ENCODE measurements at places on chromosomes 3 and 15.
A peak's percentile ranks its signal among the peaks of the same experiment; 100 is the strongest.

GRCh38 chr15:92667970-92668485 lies 12.5 kb upstream of the FAM174B start:
- no peak for DNase-seq

- peak; percentile 64 for DNase-seq
Observed at GRCh38 chr3:15284121-15284889, 48.1 kb downstream of the SH3BP5 start.

- DNase-seq: no peak
Observed at GRCh38 chr3:127746400-127747057, 73.8 kb downstream of the ABTB1 start.

GRCh38 chr3:104273046-104273649 lies 1093.6 kb upstream of the ALCAM start:
- DNase-seq: peak; percentile 49

GRCh38 chr3:38521391-38521987 lies 25.3 kb downstream of the EXOG start:
- peak; percentile 84 for DNase-seq

DNA sequence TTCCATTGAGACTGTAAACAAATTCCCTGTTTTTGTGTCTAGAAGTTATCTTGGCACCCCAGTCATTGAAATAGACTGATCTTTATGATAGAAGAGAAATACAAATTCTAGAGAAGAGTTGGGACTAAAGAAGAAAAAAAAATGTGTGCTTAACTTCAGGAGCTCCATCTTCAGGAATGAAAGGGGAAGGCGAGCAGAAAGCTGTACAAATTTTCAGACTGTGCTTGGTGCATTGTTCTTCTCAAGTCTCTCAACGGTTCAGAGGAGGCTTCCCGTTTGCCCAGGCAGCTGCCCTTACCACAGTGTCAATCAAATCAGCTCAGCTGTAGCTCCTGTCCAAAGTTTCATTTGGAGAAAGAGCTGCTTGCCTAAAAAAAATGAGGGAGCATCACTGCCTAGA lies 41.7 kb downstream of the OXSM start:
- DNase-seq: peak; percentile 59

DNA sequence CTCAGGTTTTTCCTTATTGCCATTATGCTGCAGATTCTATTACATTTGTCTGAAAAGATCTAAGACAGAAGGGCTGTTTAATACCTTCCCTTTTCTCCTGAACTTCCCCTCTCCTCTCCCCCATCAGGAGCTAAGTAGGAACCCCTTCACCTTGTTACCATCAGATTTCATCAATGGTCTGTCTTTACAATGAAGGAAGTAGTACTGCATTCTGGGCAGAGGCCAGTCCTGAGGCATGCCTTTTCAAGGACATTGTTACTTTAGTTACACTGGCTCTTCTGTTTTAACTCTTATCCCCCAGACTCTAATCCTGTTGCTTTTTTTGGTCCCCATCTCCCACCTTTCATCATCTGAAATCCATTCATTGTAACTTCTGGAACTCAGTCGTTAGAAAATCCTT lies 8.1 kb downstream of the CTNNB1 start:
- no peak for DNase-seq

DNA sequence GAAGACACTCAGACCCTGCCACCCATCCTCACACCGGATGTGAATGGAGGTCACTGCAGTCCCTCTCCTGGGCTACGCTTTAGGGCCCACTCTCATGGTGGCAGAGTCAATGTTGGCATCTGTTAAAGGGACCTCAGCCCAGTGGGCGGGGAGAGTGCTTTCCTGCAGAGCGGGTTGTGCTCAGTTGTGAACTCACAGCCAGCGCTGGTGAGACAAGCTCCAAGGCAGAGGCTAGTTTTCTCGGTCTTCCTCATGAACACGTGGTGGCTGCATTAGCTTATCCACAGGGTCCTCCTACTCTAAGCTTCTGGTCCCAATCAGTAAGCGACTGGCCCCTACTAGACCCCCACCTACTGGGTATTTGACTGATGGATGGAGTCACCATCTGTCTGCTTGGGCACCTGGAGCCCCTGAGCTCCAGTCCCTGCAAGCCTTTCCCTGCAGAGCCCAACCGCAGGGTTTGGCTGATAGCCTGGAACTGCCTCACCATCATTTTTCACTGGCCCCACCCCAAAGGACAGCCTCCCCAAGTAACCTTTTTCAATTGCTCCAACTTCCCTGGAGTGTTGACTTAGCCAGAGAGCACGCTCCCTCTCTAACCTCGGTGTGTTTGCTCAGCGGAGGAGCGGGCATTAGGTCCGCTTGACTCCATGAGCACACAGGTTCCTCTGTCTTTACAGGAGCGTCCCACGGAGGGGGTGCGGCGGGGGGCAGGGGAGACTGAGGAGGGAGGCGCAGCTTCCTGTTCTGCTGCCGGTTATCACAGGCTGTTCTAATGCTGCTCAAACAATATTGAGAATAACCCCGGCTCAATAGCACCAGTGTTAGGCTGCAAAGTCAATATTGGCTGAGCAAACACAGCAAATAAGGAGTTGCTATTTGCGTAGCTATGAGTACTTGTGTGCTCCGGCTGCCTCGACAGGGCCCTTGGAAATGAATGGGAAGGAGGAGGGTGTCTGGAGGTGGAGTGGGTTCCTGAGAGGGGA lies 141.7 kb downstream of the RPLP1 start:
- peak; percentile 94 for DNase-seq

GRCh38 chr15:39511000-39511915 lies 69.6 kb upstream of the THBS1 start:
- peak; percentile 89 for DNase-seq

DNA sequence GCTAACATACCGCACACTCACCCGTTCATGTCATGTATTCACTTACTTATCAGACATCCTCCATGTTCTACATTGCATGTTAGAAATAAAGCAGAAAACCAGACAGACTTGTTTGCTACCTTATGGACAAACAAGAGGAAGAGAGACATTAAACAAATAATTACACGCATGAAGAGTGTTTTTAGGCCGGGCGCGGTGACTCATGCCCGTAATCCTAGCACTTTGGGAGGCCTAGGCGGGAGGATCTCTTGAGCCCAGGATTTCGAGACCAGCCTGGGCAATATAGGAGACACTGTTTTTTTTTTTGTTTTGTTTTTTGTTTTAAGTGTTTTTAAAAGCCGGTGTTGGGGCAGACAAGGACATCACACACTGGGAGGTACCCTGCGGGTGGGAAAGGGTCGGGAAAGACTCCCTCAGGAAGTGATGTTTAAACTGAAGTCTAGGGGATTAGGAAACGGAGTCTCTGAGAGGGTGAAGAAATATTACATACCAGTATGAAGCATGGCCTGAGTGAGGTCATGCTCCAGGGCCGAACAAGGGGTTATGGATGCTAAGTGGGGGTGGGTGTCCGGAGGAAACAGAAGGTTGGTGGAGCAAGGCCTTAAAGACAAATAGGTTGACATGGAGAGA lies 2.1 kb upstream of the USP3 start:
- DNase-seq: no peak

DNA sequence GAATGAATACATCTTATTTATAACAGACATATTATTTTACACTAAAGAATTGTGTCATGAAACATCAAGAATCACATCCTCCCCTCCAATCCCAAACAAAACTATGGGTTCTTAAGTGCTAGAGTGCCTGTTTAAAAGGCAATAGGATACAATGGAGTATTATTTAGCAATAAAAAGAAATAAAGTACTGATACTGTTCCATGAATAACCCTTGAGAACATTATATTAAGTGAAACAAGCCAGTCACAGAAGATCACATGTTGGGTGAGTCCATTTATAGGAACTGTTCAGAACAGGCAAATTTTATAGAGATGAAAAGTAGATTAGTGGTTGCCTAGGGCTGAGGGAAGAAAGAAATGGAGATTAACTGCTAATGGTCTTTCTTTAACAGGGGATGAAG lies 86.5 kb downstream of the ANKRD28 start:
- no peak for DNase-seq

GRCh38 chr3:126551839-126552687 lies 6.7 kb downstream of the C3orf22 start:
- no peak for DNase-seq

- DNase-seq: no peak
Observed at GRCh38 chr15:86411916-86412315, 332.2 kb downstream of the AGBL1 start.

- DNase-seq: no peak
Observed at GRCh38 chr3:131303848-131304247, 77.7 kb upstream of the NUDT16 start.

- no peak for DNase-seq
Observed at GRCh38 chr15:69392352-69392751, 21.8 kb upstream of the KIF23 start.

DNA sequence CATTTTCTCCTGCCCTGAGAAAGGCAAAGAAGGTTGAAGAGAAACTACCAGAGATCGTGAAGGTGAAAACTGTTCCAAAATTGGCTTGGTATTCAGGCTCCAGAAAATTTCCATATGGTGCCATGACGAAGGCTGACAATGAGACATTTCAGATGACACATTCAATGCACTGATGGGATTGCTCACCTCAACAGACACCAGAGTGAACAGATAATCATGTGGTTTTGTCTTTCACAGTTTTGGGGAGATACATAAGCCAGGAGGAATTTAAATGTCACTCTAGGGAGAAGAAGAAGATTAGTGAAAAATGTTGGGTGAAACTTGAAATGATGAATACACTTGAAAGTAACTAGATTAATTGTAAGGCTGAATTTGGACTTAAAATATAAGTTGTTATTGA lies 339.7 kb upstream of the EPHA3 start:
- no peak for DNase-seq

DNA sequence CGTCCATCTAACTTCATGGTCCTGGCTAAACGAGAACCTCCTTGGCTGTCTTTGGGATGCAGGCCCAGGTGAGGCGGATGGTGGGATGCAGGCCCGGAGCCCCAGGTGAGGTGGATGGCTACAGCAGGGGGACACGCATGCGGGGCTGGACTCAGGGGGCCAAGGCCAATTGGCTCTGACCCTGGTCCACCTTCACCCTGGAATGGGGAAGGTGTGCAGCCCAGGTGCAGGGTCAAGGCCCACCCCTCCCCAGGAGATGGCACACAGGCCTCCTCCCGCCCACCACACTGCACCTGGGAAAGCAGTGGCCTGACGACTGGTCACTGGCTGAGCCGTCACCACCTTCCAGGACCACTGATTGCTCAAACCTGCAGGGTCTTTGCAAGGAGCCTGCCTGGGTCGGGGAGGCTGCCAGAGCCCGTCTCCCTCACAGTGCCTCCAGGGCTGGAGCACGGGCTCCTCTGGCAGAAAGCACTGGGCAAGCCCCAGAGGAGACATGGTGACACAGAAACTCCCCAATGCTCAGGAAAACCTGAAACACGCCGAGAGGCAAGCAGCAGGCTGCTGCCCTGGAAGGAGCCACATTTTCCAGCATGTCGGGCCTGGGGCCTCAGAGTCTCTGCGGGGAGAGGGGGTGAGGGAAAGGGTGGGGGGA lies 159.6 kb downstream of the LRRK1 start:
- DNase-seq: no peak

- no peak for DNase-seq
Observed at GRCh38 chr3:196203846-196204245, 7.4 kb downstream of the ZDHHC19 start.

DNA sequence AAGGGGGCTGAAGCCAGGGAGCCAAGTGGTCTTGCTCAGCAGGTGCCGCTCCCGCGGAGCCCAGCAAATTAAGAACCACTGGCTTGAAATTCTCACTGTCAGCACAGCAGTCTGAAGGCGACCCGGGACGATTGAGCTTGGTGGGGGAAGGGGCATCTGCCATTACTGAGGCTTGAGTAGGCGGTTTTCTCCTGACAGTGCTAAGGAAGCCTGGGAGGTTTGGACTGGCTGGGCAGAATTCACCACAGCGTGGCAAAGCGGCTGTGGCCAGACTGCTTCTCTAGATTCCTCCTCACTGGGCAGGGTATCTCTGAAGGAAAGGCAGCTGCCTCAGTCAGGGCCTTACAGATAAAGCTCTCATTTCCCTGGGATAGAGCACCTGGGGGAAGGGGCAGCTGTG lies 57.0 kb upstream of the GPR149 start:
- no peak for DNase-seq

- peak; percentile 26 for DNase-seq
Observed at GRCh38 chr3:119418641-119419040, 44.8 kb downstream of the TMEM39A start.

DNA sequence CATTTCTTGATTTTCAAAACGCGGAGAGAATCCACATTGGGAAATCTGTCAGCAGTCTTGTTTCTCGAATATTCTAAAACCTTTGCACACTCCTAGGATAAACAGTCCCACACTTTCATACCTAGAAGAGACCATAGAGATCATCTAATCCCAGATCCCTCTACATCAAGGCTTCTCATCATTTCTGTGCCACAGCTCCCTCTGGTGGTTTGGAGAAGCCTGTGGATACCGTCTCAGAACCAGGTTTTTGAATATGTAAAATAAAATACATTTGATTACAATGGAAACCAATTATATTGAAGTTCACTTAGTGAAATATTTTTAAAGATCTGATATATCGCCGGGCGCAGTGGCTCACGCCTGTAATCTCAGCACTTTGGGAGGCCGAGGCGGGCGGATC lies 211.9 kb upstream of the GOLGA6L4 start:
- no peak for DNase-seq

DNA sequence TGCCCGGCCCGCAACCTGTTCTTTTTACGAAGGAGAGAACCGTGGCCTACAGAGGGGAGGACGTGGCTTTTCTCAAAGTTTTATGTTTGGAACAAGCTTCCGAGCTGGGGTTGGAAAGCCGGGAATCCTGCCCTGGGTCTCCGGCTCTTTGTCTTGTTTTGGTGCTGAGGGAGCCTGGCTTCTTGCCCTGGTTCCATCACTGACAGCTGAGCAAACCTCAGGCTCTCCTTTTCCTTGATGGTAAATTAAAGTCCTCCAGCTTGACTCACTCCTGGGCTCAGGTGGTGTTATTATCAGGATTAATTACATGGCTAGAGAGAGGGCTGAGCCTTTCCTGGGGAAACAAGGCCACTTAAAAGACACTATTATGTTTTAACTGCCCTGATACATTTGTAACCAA lies 289.5 kb upstream of the RGMA start:
- no peak for DNase-seq

DNA sequence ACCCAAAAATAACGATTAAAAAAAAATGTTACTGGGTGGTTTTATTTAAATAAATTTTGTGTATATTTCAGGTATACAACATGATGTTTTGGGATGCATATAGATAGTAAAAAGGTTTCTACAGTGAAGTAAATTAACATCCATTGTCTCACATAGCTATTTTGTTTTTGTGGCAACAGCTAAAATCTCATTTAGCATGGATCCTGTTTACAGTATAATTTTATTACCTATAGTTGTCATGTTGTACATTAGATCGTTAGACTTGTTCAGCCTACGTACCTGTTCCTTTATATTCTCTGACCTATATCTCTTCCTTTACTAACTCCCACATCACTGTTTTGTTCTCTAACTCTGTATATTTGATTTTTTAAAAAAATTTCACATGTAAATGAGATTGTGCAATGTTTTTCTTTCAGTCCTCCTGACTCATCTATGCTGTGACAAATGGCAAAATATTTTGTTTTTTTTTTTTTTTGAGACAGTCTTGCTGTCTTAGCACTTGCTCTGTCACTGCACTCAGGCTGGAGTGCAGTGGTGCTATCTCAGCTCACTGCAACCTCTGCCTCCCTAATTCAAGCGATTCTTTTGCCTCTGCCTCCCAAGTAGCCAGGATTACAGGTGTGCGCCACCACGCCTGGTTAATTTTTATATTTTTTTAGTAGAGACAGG lies 45.6 kb downstream of the OIP5 start:
- no peak for DNase-seq

All from astrocyte of the hippocampus (primary cell).